ENCODE measurements at places on chromosomes 12 and 14. TPM values are rescaled to one million over a fixed set of nuclear protein-coding genes. Genes with fewer than 3 reads are reported as not detected.

DNA sequence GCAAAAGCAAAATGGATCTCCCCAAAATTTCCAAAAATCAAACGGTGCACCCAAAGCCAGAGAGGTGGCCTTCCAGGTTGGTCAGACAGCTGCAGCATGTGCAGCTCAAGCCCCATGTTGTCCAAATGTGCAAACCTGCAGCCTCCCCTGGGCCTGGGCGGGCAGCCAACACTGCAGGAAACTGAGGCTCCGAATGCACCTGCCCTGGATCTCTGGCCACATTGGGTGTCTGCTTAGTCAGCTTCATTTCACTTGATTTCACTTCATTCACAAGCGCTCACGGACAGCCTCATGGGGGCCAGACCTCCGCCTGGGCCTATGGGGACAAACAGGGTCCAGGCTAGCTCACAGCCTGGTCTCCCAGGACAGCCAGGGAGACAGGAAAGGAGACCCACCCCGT lies 59.8 kb downstream of the BCL11B start:
- peaks cover 10% of the 10 kb centered on the region for H3K4me1 ChIP-seq
- H3K27me3 ChIP-seq: no peaks in the 10 kb centered on the region
- no peaks in the 10 kb centered on the region for H3K36me3 ChIP-seq
- no peak for DNase-seq
- no peak overlapping the region for H3K27ac ChIP-seq

GRCh38 chr12:39369756-39370155 lies 73.2 kb downstream of the KIF21A start:
- H3K4me1 ChIP-seq: no peaks in the 10 kb centered on the region
- DNase-seq: no peak
- no peak overlapping the region for H3K4me3 ChIP-seq
- H3K36me3 ChIP-seq: no peaks in the 10 kb centered on the region

DNA sequence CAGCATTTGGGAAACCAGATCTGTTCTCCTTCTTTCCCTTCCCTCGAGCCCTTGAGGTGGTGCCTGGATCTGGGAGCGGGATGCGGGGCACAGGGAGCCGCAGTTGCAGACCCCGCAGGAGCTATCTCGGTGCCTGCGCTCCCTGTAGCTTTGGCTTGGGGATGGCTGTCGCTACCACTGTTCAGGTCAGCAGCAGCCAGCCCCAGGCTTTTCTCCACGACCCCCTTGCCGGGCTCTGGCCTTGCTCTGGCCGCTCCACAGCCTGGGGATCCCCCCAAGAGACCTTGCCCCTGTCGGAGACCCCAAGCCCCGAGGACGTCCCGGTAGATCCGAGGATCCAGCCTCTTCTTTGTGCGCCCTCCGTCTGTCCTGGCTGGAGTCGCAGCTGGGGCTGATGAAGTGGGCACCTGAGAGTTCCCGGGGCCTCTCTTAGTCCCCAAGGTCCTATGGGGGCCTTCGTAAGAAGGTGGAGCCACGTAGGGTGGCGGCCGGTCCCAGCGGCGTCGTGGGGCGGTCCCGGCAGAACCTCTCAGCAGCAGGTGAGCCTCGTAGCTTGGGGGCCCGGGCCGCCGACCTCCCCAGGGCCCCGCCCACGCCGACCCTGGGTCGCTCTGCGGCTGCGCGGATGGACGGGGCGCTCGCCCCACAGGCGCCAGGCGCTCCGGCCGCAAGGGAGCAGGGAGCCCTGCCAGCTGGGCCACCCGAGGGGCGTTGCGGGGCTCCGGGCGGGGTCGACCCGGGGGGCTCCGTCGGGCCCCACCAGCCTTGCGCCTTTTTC lies 1.3 kb downstream of the DDN start:
- peak overlapping the region; percentile 33 for H3K4me3 ChIP-seq
- peaks cover 19% of the 10 kb centered on the region for H3K4me1 ChIP-seq
- no peaks in the 10 kb centered on the region for H3K36me3 ChIP-seq
- no peak overlapping the region for H3K27ac ChIP-seq
- H3K27me3 ChIP-seq: peaks cover 58% of the 10 kb centered on the region
- DNase-seq: peak; percentile 65

- no peaks in the 10 kb centered on the region for H3K36me3 ChIP-seq
- peak within 1 kb of the TSS; percentile 36 for H3K4me3 ChIP-seq
- DNase-seq: peak; percentile 73
- H3K4me1 ChIP-seq: peaks cover 53% of the 10 kb centered on the region
- no peak within 1 kb of the TSS for H3K27ac ChIP-seq
Observed at GRCh38 chr12:49346659-49347310, at the start of gene DNAJC22. Gene DNAJC22, plus strand, starts transcription at chr12:49346888. Its CDS starts 1,985 bp downstream, at chr12:49348873.

DNA sequence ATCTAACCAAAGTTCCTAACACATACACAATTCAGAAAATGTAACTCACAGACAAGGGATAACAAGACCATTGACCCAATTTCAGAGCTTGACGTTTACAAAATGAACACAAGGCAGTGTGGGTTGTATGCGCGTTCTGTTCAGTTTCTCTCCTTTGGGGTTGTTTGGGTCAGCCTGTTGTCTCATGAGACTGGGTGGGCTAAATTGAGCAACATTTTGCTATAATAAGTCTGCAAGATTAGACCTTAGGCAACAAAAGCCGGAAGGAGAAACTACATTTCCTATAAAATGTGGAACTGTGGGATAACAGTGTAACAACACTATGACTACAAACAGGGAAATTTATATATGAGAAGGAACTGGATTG lies 18.8 kb upstream of the LTA4H start:
- H3K4me3 ChIP-seq: no peak overlapping the region
- no peaks in the 10 kb centered on the region for H3K4me1 ChIP-seq
- no peaks in the 10 kb centered on the region for H3K36me3 ChIP-seq
- DNase-seq: no peak
- no peak overlapping the region for H3K27ac ChIP-seq
- H3K27me3 ChIP-seq: no peaks in the 10 kb centered on the region

- no peaks in the 10 kb centered on the region for H3K27me3 ChIP-seq
- H3K36me3 ChIP-seq: no peaks in the 10 kb centered on the region
- H3K4me1 ChIP-seq: peaks cover 9% of the 10 kb centered on the region
- H3K27ac ChIP-seq: peak overlapping the region; percentile 60
- peak; percentile 69 for DNase-seq
Observed at GRCh38 chr12:102539651-102540553, 59.5 kb upstream of the IGF1 start.

GRCh38 chr12:120758798-120759590 lies 33.4 kb downstream of the ACADS start:
- DNase-seq: no peak
- peaks cover 11% of the 10 kb centered on the region for H3K4me1 ChIP-seq
- no peak overlapping the region for H3K4me3 ChIP-seq
- no peaks in the 10 kb centered on the region for H3K36me3 ChIP-seq
- H3K27ac ChIP-seq: no peak overlapping the region
- H3K27me3 ChIP-seq: no peaks in the 10 kb centered on the region

LPAR5 gene
- 1.0 TPM for total RNA-seq

LHX5 gene
- 0.10 TPM for total RNA-seq

SMCO2 gene
- total RNA-seq: not detected

ERO1A gene
- total RNA-seq: 91.1 TPM

All from hepatocyte (in vitro differentiated cells).